DMS 273 treated with DMSO at 0.1 percent for 48 hours (cell line): ENCODE measurements at places on chromosomes 1 and 21.
A peak's percentile ranks its signal among the peaks of the same experiment; 100 is the strongest.

- DNase-seq: no peak
Observed at GRCh38 chr1:192831706-192832355, 23.0 kb downstream of the RGS2 start.

DNA sequence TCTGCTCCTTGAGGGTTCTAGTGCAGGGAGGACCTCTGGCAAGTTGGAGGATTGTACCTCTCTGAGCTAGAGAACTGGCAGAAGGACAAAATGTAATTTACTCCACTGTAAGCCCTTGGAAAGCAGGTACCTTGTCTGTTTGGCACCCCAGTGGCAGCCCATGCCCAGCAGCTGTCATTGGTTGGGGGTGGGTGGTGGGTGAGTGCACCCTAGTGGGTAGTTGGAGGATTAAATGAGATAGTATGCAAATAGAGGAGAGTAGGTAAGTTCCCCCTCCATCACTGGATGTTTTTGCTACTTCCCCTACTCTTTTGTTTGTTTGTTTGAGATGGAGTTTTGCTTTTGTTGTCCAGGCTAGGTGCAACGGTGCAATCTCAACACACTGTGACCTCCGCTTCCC is 69.8 kb downstream of the RYR2 start:
- no peak for DNase-seq

DNA sequence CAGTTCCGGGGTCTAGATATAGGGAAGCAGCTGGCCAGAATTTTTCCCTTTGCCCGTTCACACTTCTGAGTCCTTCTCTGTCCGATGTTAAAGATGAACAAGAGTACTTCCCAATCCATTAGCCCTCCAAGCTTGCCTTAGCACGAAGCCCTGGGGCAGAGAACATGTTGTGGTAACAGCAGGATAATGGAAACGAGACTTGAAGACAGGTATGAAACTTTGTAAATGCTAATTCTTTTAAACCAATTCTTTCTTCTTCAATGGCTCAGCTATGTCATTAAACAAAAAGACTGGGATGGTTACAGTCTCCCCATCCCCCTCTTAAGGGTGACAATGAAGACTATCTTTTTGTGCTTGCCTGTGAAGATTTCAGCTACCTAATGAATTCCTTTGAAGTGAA is 218.5 kb downstream of the PLA2G4A start:
- DNase-seq: no peak

DNA sequence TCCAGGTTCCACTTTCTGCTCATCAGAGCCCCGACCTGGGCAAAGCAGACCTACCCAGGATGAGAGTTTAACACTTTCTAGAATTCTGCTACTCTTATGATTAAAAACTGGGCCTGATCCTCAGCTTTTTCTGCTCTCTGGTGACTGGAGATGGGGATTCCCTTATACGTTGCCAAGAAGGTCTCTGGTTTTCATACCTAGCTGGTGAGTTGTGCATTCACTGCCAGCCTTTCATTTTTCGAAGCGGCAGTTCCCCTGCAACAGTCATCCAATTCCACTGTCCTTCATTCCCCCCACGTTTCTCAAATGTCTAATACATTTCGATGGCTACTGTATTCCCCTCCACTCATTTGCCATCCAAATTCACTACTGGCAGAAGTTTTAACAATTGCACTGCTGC is 135.3 kb downstream of the ADSS2 start:
- DNase-seq: no peak

DNA sequence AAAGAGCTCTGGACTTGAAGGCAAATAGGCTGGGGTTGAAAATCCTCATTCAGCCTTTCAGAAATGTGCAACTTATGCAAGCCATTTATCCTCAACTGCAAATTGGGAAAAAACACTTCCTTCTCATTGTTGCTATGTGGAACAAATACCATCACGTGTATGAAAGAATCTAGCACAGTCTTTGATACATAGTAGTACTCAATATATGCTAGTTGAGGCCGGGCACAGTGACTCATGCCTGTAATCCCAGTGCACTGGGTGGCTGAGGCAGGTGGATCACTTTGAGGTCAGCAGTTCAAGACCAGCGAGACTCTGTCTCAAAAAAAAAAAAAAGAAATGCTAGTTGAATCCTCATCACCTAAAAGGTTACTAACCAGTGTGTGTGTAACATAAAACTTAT is 8.2 kb downstream of the PI4KB start:
- DNase-seq: no peak

DNA sequence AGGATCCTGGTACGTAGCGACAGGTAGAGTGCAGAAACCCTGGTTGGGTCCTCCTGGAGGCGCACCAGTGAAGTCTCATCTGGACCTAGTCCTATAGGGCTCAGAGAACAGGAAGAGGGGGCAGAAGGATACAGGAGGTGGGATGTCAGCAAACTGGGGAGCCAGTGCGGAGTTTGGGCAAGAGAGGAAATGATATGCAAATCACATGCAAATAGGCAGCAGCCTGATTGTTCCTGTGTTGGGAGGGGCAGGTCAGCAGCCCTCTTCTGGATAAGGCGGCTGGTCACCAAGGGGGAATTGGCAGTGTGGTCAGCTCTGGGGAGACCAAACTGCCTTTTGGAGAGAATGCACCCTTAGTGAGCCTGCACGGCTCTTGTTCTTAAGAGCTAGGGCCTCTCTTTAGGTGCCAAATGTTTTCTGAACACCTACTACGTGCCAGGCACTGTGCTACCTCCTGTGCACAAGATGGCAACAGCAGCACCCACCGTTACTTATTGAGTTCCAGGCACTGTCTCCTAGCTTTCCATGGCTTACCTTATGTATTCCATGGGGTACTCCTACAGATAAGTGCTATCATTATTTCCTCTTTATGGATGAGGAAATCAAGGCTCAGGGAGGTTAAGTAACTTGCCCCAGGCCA is 18.1 kb upstream of the PADI3 start:
- DNase-seq: no peak

DNA sequence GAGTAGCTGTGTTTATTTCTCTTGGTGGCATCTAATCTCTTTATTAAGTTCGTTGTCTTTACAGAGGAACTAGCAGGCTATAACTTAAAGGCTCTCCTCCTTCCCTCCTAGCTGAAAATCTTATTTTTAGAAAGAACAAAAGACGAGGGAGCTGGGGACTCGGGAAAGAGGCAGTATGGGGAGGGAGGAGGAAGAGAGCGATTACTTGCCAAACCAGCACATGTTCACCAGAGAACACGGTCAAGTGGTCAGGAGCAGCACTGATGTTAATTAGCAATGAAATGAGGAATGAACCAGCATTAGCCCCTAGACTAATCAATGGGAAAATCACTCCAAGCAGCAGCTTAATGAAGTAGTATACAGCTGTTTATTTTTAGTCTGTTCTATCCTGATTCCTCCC is 171.3 kb upstream of the ESRRG start:
- no peak for DNase-seq

DNA sequence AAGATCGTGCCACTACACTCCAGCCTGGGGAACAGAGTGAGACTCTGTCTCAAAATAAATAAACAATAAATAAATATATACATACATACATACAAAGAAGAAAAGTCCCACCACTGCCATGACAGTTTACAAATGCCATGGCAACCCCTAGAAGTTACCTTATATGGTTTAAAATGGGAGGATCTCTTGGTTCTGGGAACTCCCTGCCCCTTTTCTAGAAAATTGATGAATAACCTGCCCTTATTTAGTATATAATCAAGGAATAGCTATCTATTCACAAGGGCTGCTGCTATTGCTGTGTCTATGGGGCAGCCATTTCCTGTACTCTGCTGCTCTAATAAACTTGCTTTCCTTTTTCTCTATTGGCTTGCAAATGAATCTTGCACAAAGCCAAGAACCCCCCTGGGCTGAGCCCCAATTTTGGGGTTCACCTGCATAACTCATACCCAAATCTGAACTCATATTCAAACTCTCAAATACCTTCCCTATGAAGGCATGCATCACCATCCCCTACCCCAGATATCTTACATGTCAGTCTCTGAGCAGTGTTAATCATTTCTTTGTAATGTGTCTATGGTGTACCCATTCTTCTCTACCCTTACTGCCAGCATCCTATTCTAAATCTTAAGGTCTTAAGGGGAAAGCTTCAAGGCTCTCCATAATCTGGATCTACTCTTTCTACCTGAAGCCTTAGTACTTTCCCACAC is 9.0 kb downstream of the GON4L start:
- no peak for DNase-seq

- DNase-seq: no peak
Observed at GRCh38 chr1:172507741-172508140, 25.2 kb upstream of the SUCO start.

DNA sequence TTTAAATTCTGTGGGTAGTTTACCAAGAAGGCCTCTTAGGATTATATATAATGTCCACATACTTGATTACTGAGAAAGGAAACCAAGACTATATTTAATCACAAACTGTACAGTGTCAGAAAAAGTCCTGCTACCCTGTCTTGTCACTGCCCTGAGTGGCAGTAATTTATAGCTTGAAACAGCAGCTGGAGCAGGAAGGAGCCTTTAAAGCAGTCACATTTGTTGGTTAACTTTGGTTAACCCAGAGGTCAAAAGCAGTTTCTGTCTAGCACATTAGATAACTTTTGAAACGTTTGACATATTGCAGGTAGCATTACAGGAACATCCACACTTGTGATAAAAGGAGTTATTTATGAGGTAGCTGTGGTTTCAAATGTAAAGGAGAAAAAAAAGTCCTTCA is 161.7 kb downstream of the ROR1 start:
- no peak for DNase-seq

GRCh38 chr1:223776075-223776814 is 63.9 kb downstream of the CAPN2 start:
- DNase-seq: no peak

- no peak for DNase-seq
Observed at GRCh38 chr1:1341549-1342021, 7.6 kb downstream of the DVL1 start.

- peak; percentile 36 for DNase-seq
Observed at GRCh38 chr1:22471078-22471477, 19.4 kb downstream of the ZBTB40 start.

DNA sequence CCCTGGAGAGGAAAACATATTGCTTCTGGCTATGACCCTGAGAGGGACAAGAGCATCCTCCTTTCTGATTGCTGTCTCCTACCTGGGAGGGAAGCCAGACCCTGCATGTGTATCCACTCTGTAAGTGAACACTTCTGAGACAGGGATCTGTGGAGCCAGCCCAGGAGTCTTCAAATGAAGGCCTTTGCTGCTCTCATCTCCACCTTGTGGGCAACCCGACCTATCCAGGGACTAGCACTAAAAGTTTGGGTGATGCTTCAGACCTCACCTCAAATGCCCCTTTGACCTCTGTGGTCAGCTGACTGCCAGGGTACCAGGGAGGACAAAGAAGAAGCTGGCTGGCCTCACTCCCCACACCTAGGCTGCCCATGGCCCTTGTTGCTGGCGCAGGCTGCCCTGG is 64.7 kb downstream of the KCND3 start:
- DNase-seq: no peak

DNA sequence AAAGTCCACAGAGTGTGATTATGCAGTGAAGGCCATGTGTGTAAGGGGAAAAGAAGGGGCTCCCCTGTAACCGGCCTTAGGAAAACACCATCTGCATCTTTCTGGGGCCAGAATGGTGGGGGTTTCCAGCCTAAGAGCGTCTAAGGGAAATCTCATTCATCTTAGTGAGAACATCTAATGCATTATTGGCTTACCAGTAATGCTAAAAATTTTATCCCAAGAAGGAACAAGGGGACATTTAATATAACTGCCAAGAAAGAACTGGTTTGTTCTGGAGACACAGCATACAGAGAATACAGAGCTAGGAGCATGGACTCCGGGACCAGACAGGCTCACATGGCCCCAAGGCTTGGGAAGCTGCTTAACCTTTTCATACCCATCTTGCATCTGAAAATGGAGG is 58.3 kb upstream of the DSCAM start:
- no peak for DNase-seq

DNA sequence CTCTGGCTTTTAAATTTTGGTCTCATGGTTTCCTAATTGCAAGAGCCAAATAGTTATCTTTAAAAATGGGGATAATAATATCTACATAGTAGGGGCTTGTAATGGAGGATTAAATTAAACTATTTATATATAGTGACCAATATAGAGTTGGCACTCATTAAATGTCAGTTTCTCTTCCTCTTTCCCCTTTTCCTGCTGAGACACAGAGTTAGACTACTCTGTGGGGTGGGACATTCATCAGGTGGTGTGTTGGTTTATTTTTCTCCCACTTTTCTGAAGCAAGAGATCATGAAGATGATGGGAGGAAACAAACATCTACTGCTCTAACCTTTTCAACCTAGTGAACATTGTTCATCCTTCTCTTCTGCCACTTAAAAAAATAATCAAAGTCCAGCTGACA is 17.3 kb upstream of the RAP1A start:
- no peak for DNase-seq

- no peak for DNase-seq
Observed at GRCh38 chr21:34609244-34609932, 5.5 kb downstream of the RCAN1 start.

- DNase-seq: no peak
Observed at GRCh38 chr1:51551848-51552296, 32.8 kb upstream of the EPS15 start.

- no peak for DNase-seq
Observed at GRCh38 chr1:53615101-53615500, 123.9 kb downstream of the GLIS1 start.
